A549 treated with AZD2906 at 1 μM for 4 hours (cell line): ENCODE measurements at places on chromosomes 4 and X. TPM values are rescaled to one million over a fixed set of nuclear protein-coding genes. Genes with fewer than 3 reads are reported as not detected.

Gene BEX5
- total RNA-seq: not detected in 5 replicates

Gene PCDH7
- 0.10 to 0.17 TPM (median 0.11 TPM) in 5 replicates for total RNA-seq

Gene IL1RAPL2
- total RNA-seq: not detected in 5 replicates

Gene NDNF
- total RNA-seq: not detected in 5 replicates

Gene FAM156A
- total RNA-seq: 10.7 to 23.1 TPM (median 17.0 TPM) in 5 replicates

Gene CHRNA9
- 0.98 to 1.6 TPM (median 1.2 TPM) in 5 replicates for total RNA-seq

Gene CITED1
- 1.1 to 2.6 TPM (median 1.8 TPM) in 5 replicates for total RNA-seq

Gene PDGFRA
- 0.29 to 0.84 TPM (median 0.45 TPM) in 5 replicates for total RNA-seq

Gene OPRPN
- not detected in 5 replicates for total RNA-seq

Gene BANK1
- 0.58 to 1.4 TPM (median 0.88 TPM) in 5 replicates for total RNA-seq

Gene MAGED4
- 4.9 to 10.0 TPM (median 8.0 TPM) in 5 replicates for total RNA-seq

Gene ESX1
- 0.05 to 0.15 TPM (median 0.09 TPM) in 3 of 5 replicates, not detected in the others for total RNA-seq

Gene F8A2
- total RNA-seq: not detected in 5 replicates

Gene IL21
- total RNA-seq: not detected in 5 replicates

Gene RHOXF2B
- not detected in 5 replicates for total RNA-seq

Gene FDCSP
- not detected in 5 replicates for total RNA-seq

Gene TMEM144
- 2.5 to 3.7 TPM (median 3.1 TPM) in 5 replicates for total RNA-seq
